Cortex of kidney (tissue), 1 donor: ENCODE measurements at places on chromosomes 1 and 21.

DNA sequence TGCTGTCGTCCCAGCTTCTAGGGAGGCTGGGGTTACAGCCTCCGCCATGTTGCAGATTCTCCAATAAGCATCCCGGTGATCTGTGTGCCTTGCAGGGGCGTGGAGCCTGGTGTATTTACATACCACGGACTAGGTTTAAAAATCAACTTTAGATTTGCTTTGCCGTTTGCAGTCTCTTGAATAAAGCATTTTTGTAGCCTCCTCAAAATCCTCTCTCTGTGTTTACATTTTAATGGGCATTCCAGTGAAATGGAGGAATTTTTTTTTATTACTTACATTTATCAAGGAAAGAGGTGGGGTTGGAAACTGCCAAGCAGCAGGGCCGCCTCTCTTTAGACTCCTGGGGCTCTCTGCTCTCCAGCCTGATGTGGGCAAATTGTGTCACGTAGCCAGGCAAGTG lies 437.5 kb upstream of the VAMP3 start:
- DNase-seq: no peak

DNA sequence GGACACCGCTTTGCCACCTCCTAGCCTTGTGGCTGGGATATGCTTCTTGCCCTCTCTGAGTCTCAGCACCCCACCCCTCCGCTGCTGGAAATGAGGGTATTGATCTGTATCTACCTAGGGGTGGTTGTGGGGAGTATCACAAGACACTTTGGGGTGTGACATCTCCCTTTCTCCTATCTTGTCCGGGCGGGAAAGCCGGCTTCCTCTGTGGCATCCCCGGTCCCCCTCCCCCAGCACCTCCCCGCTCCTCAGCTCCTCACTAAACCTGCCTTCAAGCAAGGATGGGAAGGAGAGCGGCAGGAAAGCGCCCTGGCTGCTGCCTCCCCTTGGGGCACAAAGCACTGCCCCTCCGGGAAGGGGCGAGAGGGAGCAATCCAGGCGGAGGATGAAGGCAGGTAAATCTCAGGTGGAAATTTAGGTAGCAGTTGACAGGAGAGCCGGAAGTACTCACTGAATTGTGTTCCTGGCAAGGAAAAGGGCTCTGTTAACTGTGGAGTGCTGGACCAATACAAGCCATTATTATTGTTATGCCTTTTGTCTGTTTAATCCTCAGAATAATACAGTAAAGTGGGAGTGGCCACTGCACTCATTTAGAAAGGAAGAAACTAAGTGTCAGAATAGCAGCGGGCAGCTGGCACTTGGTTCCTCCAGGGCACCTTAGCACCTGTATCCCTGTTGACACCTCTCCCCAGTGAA lies 49.0 kb upstream of the LRP8 start:
- DNase-seq: no peak

- no peak for DNase-seq
Observed at GRCh38 chr1:63524201-63524600, 876 bp downstream of the EFCAB7 start.

DNA sequence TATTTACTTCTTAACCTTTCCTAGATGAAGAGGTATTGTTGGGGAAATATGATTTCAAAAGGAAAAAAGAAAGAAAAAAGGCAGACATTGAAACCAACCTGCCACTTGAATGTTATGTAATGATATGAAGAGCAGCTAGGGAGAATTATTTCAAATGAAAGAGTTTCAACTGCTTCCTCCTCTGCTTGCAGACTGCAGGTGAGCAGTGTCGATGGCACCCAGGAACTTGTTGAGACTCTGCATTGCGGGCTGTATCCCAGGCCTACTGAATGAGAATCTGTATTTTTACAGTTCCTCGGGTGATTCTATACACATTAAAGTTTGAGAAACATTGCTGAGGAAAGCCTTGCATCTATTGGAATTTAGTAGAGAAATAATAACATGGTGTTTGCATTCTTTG lies 3.7 kb upstream of the RUNX1 start:
- DNase-seq: no peak

DNA sequence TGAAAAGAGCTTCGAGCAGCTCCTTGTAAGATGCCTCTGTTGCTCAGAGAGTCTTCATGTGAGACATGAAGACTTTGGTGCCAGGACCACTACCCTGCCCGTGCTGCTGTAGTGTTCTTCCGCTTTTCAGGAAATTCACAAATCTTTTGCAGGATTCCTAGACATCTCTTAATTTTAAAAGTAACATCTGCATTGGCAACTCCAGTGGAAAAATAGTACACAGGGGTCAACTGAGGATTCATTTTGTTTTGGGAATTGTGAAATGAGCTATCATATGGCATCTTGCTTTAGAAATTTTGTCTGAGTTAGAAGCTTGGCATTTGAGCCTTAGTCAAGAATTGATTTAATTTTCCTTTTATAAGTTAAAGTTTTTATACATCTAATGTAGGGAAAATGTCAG lies 7.2 kb downstream of the PRDM2 start:
- no peak for DNase-seq

GRCh38 chr21:45809421-45809820 lies 165.9 kb downstream of the PCBP3 start:
- DNase-seq: no peak

DNA sequence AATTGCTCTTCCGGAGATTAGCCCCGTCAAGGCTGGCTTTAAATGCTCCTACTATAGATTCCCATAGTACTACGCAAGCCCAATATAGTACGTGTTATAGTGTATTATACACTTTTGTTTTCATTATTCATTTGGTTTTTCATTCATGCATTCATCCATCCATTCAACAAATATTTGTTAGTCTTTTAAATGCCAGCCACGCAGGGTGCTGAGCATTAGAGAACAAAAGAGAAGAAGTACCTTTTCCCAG lies 513 bp upstream of the RAB3GAP2 start:
- DNase-seq: no peak

- no peak for DNase-seq
Observed at GRCh38 chr1:59625384-59625783, 189.4 kb upstream of the HOOK1 start.

GRCh38 chr1:37731312-37732019 lies 33.5 kb downstream of the EPHA10 start:
- no peak for DNase-seq

DNA sequence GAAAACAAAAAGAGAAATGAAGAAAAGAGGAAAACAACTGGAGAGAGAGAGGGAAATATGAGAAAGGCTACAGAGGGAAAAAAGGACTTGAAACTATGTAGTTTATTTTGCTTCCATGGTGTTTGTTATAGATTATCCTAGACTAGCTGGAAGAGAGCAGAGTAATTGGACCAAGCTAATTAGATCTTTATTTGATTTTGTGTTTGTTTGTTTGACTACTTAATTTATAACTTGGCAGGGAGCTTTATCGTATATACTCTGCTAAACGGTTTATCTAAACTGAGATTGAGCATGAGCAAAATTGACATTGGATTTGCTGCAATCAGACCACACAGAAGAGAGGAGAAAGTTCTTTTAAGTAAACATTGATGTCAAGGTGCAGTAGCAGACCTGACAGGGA lies 443.8 kb upstream of the USP24 start:
- no peak for DNase-seq

- no peak for DNase-seq
Observed at GRCh38 chr1:89953131-89953626, 41.7 kb upstream of the ZNF326 start.

GRCh38 chr1:37793773-37794371 lies at the start of gene MANEAL:
MANEAL (plus strand) TSS chr1:37793847; CDS start chr1:37794183, 336 bp downstream.
- DNase-seq: no peak

DNA sequence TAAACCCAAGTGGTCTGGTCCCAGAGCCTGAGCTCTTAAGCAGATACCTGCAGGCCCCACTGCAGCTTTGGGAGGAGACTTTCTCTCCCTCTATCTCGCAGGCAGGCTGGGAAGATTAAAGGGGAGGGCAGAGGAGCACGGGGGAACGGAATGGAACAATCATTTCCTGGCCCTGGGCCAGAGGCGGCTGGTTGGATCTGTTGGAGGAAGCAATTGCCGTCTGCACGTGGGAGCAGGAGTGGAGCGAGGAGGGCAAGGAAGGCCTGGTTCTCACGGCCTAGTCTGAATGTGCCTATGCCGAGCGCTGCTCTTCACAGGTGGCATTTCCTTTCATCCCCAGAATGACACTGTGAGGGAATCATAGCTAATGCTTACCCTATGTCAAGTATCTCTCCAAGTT lies 23.7 kb downstream of the NKAIN1 start:
- no peak for DNase-seq

DNA sequence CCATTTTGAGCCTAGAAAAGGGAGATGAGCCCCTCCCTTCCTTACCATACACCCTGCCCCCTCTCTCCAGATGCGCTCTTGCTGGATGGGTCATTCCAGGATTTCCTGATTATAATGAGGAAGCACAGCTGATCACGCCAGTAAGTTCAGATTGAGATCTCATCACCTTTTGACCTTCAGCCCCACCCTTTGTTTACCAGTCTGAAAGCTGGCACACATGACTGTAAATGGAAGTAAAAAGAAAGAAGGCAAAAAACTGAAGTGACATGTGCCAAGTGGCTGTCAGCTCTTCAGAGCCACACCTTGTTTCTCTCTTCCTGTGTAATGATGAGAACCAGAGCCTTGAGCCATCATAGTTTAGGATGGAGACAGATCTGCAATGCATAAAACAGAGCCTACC lies 27.9 kb downstream of the S1PR1 start:
- DNase-seq: no peak

DNA sequence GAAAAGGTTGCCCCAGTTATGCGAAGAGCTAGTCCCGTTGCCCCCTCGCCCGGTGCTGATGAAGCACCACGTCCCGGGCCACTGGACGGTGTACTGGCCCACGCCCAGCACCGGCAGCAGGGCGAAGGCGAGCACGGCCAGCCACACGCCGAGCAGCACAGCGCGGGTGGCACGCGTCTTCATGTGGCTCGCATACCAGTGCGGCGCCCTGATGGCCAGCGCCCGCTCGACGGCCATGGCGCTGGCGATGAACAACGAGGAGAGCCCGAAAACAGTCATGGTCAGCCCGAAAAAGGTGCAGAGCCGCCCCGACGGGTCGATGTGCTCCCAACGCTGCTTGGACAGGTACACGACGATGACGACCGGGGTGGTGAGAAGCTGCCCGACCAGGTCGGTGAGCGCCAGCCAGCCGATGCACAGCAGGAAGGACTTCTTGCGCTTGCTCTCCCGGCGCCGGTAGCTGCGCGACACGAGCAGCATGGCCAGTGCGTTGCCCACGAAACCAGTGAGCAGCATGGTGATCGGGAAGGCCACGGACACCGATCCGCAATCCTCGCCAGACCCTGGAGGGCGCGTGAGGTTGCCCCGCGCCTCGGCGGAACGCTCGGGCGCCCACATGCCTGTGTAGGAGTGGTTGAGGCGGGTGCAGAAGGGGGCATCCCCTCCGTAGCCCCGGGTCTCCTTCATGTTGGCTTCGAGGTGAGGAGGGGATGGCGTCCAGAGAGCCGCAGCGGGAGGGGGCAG lies 553 bp downstream of the PTGER3 start:
- DNase-seq: no peak

GRCh38 chr1:206672844-206673758 lies 11.6 kb upstream of the MAPKAPK2 start:
- no peak for DNase-seq

DNA sequence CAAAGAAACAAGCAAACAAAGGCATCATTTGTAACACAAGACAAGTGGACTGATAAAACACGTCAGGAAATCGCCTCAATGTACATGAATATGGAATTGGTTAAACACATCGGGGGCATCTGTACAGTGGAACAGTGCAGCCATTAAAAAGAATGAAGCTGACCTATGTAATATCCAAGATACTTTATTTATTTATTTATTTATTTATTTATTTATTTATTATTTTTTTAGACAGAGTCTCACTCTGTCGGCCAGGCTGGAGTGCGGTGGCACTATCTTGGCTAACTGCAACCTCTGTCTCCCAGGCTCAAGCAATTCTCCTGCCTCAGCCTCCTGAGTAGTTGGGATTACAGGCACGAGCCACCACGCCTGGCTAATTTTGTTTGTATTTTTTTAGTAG lies 75.4 kb upstream of the SLC45A1 start:
- DNase-seq: no peak

DNA sequence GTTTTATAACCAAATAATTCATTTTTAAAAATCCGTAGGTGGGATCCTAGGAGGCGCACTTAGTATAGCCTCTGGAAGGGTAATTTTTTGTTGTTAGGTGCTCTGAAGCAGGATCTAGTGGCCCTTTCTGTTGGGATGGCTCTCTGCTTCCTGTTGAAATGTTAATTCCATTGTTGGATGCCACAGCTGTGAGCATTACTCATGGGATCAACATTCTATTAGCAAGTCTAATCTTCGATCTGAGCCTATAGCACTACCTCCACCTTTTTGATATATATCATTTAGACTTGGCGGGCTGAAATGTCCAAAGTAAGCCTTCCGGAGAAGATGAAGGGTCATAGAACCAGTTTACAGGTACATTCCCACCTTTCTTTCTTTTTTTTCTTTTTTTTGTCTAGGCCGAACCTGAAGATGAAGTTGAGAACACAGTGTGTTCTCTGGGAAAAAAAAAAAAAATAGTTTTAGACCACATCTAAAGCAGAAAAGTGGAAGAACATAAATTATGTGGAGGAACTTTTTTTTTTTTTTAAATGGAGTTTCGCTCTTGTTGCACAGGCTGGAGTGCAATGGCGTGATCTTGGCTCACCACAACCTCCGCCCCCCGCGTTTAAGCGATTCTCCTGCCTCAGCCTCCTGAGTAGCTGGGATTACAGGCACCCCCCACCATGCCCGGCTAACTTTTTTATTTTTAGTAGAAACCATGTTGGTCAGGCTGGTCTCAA lies 1.4 kb downstream of the CXADR start:
- no peak for DNase-seq
